ENCODE measurements at places on chromosomes 2 and 18. TPM values are rescaled to one million over a fixed set of nuclear protein-coding genes. Genes with fewer than 3 reads are reported as not detected.
A peak's percentile ranks its signal among the peaks of the same experiment; 100 is the strongest.

THSD7B gene
- total RNA-seq: 0.93 TPM

- no peaks in the 10 kb centered on the region for H3K36me3 ChIP-seq
- H3K27me3 ChIP-seq: peaks cover 85% of the 10 kb centered on the region
- H3K4me3 ChIP-seq: no peak overlapping the region
- DNase-seq: no peak
- no peak overlapping the region for H3K27ac ChIP-seq
These were observed 8.8 kb downstream of the EVX2 start for GRCh38 chr2:176074919-176075425.

DNA sequence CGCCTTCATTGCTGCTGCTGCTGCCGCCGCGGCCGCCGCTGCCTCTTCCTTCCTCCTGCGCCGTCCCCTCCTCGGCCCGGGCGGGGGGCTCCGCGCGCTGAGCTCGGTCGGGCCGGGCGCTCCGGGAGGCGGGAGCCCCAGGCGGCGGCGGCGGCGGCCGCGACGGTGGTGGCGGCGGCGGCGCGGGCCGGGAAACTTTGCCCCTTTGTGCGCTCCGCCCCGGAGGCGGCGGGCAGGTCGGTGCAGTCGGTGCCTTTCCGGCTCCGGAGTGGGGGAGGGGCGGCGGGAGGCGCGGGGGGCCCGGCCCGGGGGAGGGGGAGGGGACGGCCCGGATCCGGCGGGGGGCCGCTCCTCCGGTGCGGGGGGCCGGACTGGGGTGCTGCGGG, 205 bp downstream of the TET3 start:
- H3K27ac ChIP-seq: no peak overlapping the region
- H3K27me3 ChIP-seq: peaks cover 26% of the 10 kb centered on the region
- no peak overlapping the region for H3K4me3 ChIP-seq
- H3K36me3 ChIP-seq: peaks cover 15% of the 10 kb centered on the region
- H3K4me1 ChIP-seq: peaks cover 60% of the 10 kb centered on the region

- H3K27ac ChIP-seq: peak overlapping the region; percentile 37
- DNase-seq: peak; percentile 97
- peaks cover 8% of the 10 kb centered on the region for H3K4me1 ChIP-seq
- no peaks in the 10 kb centered on the region for H3K27me3 ChIP-seq
These were observed 257.7 kb downstream of the TDRD15 start for GRCh38 chr2:21381421-21381820.

All from muscle of leg (tissue), 16 donors.